ENCODE measurements at places on chromosomes 7 and 10.

GRCh38 chr7:132292803-132293202, 283.5 kb downstream of the PLXNA4 start:
- DNase-seq, result no peak

- no peak for DNase-seq
Observed at GRCh38 chr7:142488842-142489241, 231.0 kb upstream of the PRSS58 start.

- DNase-seq, result no peak
Observed at GRCh38 chr10:94274142-94274787, 88.5 kb downstream of the NOC3L start.

- DNase-seq, result no peak
Observed at GRCh38 chr7:39637400-39637799, 14.0 kb downstream of the RALA start.

DNA sequence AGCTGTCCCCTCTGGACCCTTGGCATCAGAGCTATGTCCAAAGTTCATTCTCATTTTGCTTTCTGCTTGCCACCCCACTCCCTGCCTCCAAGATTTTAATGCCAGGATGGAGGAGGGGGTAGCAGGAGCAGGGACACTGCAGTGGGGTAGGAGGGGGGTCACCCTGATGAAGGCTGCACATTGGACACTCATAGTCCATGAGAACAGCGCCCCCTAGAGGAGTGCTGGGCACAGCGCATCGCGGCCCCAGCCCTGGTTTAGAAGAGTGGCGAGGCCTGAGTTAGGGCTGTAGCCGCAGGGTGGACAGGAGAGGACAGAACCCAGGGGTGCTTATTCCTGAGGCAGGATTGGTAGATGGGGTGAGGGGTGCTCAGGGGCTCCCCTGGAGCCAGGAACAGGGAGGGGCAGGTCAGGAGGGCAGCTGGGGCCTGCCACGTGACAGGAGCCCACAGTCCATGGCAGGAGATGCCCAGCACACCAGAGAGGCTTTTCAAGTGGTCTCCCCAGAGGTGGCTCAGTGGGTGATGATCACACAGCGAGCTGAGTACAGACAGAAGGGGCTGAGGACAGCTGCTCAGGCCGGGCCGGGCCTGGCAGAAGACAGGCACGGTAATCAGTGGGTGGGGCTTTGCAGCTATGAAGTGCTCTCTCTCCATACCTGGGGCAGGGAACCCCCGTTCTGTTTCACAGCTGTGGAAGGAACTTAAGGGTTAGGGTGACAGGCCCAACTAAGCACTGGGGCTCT, 71.4 kb downstream of the NEURL1 start:
- no peak for DNase-seq

DNA sequence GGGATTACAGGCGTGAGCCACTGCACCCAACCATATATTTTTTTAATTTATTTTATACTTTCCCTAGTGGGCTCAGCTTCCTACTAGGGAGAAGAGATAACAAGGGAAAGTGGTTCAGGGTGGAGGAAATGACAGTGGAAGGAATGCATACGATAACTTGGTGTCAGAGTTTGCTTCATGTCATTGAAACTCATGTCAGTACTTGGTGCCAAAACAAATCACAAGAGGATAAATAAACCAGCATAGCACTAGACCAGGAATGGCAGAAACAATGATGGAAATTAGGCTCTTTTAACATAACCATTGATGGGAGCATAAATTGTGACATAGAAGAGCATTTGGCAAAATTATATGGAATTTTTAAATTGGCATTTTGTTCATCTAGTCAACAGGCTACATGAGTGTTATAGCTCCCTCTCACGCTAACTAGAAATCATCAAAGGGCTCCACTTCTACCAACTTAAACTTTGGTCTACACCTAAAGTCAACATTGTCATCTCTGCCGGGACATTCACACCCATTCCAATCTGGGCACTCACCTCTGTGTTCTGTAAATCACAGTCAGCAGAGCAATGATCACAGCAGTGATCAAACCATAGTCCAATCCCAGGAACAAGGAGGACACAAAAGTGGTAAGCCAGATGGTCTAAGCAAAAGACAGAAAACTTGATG, 41.2 kb downstream of the PSMC2 start:
- no peak for DNase-seq

- DNase-seq, result no peak
Observed at GRCh38 chr7:46960970-46961369, 620.9 kb downstream of the TNS3 start.

Measured in stimulated activated CD8-positive, alpha-beta memory T cell treated with anti-CD3 and anti-CD28 coated beads, Interleukin-15, amount 100 ng/mL, for 48 hours (primary cell).